Fibroblast of villous mesenchyme (primary cell): ENCODE measurements at places on chromosomes 11 and 22. TPM values are rescaled to one million over a fixed set of nuclear protein-coding genes. Genes with fewer than 3 reads are reported as not detected.
A peak's percentile ranks its signal among the peaks of the same experiment; 100 is the strongest.

GRCh38 chr11:112281726-112282125, 21.1 kb upstream of the PLET1 start:
- no peak for DNase-seq

GRCh38 chr11:124961972-124962609, 8.1 kb downstream of the CCDC15 start:
- DNase-seq, result peak; percentile 83

DNA sequence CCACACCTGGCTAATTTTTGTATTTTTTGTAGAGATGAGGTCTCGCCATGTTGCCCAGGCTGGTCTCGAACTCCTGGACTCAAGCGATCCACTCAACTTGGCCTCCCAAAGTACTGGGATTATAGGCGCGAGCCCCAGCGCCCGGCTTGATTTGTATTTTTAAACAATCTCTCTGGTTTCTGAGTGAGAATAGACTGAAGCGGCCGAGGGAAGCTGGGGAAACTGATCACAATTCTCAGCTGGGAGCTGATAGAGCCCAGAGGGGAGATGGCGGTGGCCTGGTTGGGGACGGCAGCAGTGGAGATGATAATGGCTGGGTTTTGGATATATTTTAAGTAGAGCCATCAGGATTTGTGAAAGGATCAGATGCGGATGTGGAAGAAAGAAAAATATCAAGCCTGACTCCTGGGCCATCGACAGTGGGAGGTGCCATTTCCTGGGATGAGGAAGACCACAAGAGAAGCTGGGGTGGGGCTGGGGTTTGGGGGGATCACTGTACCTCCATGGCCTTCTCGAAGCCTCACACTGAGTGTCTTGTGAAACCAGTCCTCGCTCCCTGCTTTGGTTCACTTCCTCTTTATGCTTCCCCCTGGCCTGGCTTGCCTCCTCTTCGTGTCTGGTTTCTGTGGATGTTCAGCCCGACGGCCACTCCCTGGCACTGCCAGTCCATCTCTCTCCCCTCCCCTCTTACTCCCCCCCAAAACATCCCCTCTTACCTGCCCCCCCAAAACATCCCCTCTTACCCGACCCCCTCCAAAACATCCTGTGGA, 51.9 kb downstream of the IGLL1 start:
- DNase-seq, result no peak

- no peak for DNase-seq
Measured at GRCh38 chr22:40997520-40997919, 46.3 kb downstream of the RBX1 start.

DNA sequence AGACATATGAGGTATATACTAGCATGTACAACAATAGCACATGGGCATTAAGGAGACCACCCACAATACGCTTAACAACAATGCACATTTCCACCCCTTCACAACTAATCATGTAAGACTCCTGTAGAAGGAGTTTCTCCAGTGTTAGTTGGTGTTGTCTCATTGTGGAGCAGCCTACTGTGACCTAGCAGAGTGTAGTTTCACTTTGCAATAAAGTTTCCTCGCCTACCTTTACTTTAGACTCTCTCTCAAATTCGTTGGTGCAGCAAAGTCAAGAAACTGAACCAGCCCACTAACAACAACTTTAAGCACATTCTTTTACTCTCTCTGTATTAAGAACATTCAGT, 863.6 kb downstream of the FAM181B start:
- no peak for DNase-seq

- no peak for DNase-seq
Measured at GRCh38 chr11:119015054-119015611, 3.0 kb downstream of the RPS25 start.

- DNase-seq, result no peak
Measured at GRCh38 chr22:39900306-39901227, at the start of gene GRAP2. Gene GRAP2, plus strand, starts transcription at chr22:39901084. Its CDS starts 46,023 bp downstream, at chr22:39947107.

GRCh38 chr11:124536520-124536919, 6.9 kb downstream of the OR8B12 start:
- DNase-seq, result peak; percentile 81

GRCh38 chr11:61477727-61478148, 30.8 kb upstream of the LRRC10B start:
- peak; percentile 25 for DNase-seq

The IFITM10 gene
- 0.32 and 0.43 TPM in 2 replicates for total RNA-seq

The RTCB gene
- 98.2 and 111 TPM in 2 replicates for total RNA-seq

The F2 gene
- not detected in 2 replicates for total RNA-seq

The IGLL1 gene
- total RNA-seq, result not detected in 2 replicates

The CD248 gene
- total RNA-seq, result 85.1 and 108 TPM in 2 replicates
